ENCODE measurements at places on chromosomes 7 and 10. TPM values are rescaled to one million over a fixed set of nuclear protein-coding genes. Genes with fewer than 3 reads are reported as not detected.

PTN gene
- not detected for total RNA-seq

MINPP1 gene
- 0.50 TPM for total RNA-seq

NKX6-2 gene
- total RNA-seq, result not detected

ZDHHC4 gene
- 32.9 TPM for total RNA-seq

C10orf143 gene
- total RNA-seq, result 4.3 TPM

PSD gene
- 16.7 TPM for total RNA-seq

FBXL13 gene
- total RNA-seq, result 0.89 TPM

HDAC9 gene
- 1.2 TPM for total RNA-seq

TRPV5 gene
- total RNA-seq, result not detected

VAX1 gene
- not detected for total RNA-seq

Data from CD4-positive, alpha-beta T cell (primary cell).